ENCODE measurements at places on chromosomes 2 and 18. TPM values are rescaled to one million over a fixed set of nuclear protein-coding genes. Genes with fewer than 3 reads are reported as not detected.

DNA sequence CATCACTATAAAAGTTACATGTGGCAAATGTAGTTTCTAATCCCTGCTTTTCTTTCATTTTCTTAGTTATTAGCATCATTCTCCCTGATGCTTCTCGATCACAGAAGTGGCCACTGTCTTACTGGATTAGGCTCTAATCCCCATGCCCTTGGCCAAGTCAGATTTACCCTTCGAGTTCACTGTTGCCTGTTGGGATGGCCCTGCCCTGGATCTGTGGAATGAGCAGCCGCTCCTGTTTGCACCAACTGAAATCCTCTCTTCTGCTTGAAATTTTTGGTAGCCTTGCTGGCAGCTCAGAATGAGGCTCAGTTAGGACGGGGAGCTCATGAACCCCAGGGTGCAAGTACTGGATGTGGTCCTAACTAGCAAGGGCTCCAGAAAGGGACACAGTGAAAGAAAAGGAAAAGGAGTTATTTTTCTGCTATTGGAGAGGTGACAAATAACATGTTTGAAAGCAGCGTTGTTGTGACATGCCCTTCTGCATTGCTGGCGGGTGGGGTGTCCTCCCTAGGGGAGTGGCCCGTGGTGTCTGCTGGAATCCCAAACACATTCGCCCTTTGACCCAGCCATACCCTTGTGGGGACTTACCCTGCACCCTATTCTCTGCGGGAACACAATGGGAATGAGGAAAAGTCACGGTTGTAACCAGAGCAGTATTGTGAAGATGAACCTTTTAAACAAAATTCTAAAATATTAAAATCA is 34.5 kb downstream of the RBFA start:
- DNase-seq: no peak

- no peak for DNase-seq
These were observed 312.9 kb downstream of the GULP1 start for GRCh38 chr2:188604579-188604978.

GRCh38 chr2:46487667-46488335 is 8.4 kb downstream of the TMEM247 start:
- peak; percentile 57 for DNase-seq

CTNNA2 gene
- total RNA-seq: not detected

DNA sequence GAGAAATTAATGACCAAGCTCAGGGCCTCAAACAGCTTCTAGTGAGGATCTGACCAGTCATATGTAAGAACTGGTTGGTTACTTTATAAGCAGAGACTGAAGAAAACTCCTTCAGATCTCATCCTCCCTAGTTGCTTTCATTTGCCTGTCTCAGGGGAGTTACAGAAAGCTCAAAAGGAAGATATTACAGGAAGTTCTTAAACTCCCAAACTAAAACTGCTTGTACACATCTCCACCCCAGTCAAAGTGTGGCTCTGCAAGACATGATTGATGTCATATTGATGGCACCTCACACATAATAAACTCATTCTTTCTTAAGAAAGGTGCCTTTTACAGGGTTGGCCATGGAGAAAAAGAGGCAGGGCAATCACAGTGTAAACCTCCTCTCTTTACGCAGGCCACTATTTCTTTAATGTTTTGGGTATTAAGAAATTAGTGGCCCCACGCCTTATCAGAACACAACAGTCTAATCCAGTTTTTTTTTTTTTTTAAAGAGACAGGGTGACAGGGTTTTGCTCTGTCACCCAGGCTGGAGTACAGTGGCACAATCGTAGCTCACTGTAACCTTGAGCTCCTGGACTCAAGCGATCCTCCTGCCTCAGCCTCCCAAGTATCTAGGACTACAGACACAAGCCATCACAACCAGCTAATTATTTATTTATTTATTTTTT is 62.6 kb upstream of the STK17B start:
- DNase-seq: no peak

DNA sequence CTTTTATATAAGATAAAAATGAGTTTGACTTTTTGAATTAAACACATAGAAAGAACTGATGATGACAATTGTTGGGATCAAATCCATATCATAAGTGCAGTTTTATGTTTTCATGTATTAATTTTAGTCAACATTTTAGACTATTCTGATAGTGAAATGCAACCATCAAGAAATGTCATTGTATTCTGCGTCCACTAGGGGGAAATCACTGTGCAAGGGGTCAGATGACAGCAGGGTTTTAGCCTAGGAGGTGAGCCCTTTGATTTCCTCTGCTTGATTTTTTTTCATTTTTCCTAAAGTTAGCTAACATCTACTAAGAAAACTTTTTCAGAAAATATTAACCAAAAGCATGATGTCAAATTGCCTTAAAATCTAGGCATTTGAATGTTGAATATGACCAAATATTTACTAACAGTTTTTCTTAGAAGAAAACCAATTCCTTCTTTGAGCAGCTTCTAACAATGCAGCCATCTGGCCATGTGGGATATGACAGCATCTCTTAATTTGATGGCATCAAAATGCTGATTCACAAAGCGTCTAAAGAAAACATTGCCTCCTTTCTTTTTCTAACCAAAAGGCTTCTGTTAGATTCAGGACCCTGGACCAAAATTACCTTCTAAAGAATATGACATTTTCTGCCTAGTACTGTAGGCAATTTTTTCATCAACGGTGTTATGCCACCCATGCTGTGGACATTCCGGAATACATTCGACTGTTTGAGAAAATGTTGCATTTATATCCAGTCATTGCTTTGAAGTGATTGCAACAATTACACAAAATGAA is 141.5 kb downstream of the SPHKAP start:
- DNase-seq: no peak

ASAP2 gene
- 66.8 TPM for total RNA-seq

DNA sequence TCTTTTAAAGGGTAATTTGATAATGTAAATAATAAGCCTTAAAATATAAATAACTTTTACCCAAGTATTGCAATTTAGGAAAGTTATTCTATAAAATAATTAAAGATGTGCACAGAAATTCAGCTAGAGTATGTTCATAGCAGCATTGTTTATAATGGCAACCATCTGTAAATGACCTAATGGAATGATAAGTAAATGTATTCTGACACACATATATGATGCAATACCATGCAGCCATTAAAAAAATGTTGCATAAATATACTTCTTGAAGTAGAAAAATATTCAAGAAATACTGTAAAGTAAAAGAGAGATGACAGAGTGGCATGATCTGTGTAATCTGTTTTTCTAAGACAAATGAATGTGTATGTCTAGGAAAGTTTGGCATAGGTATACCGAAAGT is 545.7 kb downstream of the ZEB2 start:
- no peak for DNase-seq

DNA sequence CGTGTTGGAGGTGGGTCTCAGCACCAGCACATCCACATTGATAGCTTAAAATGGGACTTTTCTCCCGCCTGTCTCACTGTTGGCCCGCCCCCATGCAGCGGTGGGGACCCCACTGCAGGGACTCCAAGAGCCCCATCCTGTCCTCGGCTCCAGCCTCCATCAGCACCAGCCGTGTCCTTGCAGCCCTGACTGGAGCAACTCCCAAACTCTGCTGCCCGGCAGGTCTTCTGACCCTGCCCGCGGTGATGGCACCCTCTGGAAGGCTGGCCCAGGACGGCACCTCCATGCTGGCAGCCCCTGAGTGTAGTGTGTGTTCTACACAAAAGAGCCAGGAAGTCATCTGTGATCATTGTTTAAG is 41.6 kb upstream of the KCNG2 start:
- DNase-seq: no peak

GRCh38 chr2:202101026-202101579 is 28.0 kb downstream of the KIAA2012 start:
- DNase-seq: no peak

GRCh38 chr2:207032490-207032889 is 93.2 kb downstream of the CPO start:
- DNase-seq: no peak

Data from PC-9 (cell line).